ENCODE measurements at places on chromosomes 16 and 17.

- no peak overlapping the region for H3K27ac ChIP-seq
- H3K4me3 ChIP-seq = no peak overlapping the region
- peaks cover 6% of the 10 kb centered on the region for H3K4me1 ChIP-seq
- no peak for DNase-seq
These were observed 16.8 kb upstream of the MT4 start for GRCh38 chr16:56547949-56548567.

- no peak for DNase-seq
- peaks cover 10% of the 10 kb centered on the region for H3K4me1 ChIP-seq
- H3K36me3 ChIP-seq = no peaks in the 10 kb centered on the region
- no peak overlapping the region for H3K27ac ChIP-seq
- H3K4me3 ChIP-seq = no peak overlapping the region
- peaks cover 8% of the 10 kb centered on the region for H3K27me3 ChIP-seq
These were observed 13.8 kb upstream of the SP6 start for GRCh38 chr17:47864791-47865216.

- H3K36me3 ChIP-seq = peaks cover 11% of the 10 kb centered on the region
- H3K4me1 ChIP-seq = no peaks in the 10 kb centered on the region
- H3K27ac ChIP-seq = no peak overlapping the region
- no peak overlapping the region for H3K4me3 ChIP-seq
- H3K27me3 ChIP-seq = no peaks in the 10 kb centered on the region
These were observed 38.2 kb downstream of the CLEC16A start for GRCh38 chr16:10982465-10983150.

GRCh38 chr17:6710317-6710716, 2.9 kb downstream of the SLC13A5 start:
- H3K27ac ChIP-seq = no peak overlapping the region
- no peaks in the 10 kb centered on the region for H3K36me3 ChIP-seq
- no peak for DNase-seq
- H3K4me1 ChIP-seq = peaks cover 15% of the 10 kb centered on the region
- no peak overlapping the region for H3K4me3 ChIP-seq
- no peaks in the 10 kb centered on the region for H3K27me3 ChIP-seq

- no peaks in the 10 kb centered on the region for H3K27me3 ChIP-seq
- no peaks in the 10 kb centered on the region for H3K4me1 ChIP-seq
- H3K27ac ChIP-seq = no peak overlapping the region
- no peak overlapping the region for H3K4me3 ChIP-seq
- no peak for DNase-seq
- no peaks in the 10 kb centered on the region for H3K36me3 ChIP-seq
These were observed 2.3 kb upstream of the RPH3AL start for GRCh38 chr17:354651-355556.

GRCh38 chr17:38731526-38732294, 1.6 kb downstream of the CISD3 start:
- no peak overlapping the region for H3K4me3 ChIP-seq
- no peak for DNase-seq
- H3K27ac ChIP-seq = no peak overlapping the region
- peaks cover 30% of the 10 kb centered on the region for H3K4me1 ChIP-seq
- peaks cover 58% of the 10 kb centered on the region for H3K36me3 ChIP-seq

DNA sequence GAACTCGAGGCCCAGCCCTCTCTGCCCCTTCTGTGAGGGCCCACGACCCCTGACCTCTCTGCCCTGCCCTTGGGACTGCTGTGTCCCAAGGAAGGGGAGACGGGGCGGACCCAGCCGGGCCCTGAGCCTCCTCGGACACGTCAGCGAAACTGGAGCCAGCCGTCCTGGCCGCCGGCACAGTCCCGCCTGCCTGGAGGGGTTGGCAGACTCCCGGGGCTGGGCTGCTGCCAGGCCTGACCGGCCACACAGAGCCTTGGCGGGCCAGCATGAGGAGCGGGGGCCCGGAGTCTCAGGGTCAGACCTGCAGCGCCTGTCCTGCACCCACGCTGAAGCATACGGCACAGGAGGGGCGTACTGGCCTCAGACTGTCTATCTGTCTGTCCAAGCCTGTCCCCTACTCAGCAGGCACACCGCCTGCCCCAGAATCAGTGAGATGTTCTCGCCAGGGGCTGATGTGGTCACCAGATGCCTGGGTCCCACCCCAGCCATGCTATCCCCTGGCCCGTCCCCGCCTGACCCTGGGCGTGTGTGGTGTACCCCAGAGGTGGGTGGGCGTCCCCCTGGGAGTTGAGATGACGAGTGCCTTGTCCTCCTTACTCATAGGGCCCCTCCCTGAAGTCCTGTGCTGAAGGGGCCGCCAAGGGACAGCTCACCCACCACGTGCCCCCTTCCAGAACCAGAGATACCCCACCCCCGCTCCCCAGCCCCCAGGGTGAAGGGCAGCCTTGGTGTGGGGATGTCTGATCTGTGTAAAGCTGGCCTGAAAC, 4.7 kb downstream of the VASN start:
- no peak overlapping the region for H3K4me3 ChIP-seq
- peaks cover 58% of the 10 kb centered on the region for H3K36me3 ChIP-seq
- peaks cover 72% of the 10 kb centered on the region for H3K4me1 ChIP-seq
- H3K27ac ChIP-seq = peak overlapping the region; percentile 80
- peak; percentile 81 for DNase-seq

- no peak overlapping the region for H3K27ac ChIP-seq
- peaks cover 21% of the 10 kb centered on the region for H3K4me1 ChIP-seq
- no peak overlapping the region for H3K4me3 ChIP-seq
- no peaks in the 10 kb centered on the region for H3K27me3 ChIP-seq
These were observed 4.6 kb downstream of the ANKRD13B start for GRCh38 chr17:29597361-29598172.

DNA sequence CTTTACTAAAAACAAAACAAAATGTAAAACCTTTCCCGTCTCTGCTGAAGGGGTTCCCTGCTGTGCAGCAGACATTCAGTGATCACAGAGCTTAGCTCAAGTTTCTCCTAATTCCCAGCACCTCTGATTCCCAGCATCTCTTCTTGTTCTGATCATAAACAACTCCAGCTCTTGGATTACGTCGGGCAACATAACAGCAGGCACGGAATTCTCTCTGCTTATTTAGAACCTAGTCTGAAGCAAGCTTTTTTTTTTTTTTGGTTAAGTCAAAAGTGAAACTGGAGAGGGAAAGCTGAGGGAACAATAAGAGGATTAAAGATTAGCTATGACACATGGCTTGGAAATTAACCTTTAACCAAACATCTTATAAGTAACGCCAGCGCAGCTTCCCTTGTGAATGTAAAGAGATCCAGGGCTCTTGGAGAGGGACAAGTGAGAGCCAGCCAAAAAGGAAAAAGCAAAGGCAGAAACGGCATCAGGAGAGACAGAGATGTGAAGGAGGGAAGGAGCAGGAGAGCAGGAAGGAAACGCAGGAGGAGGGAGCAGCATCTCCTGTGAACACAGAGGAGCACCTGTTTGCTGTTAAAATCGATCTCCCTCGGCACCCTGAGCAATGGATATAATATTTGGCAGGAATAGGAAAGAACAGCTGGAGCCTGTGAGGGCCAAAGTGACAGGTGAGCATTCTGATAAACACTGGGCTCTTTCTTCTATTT, at the start of gene BCO1:
Gene BCO1, plus strand, starts transcription at position 394 of the 716 bp plus-strand sequence. Its CDS starts 220 bp downstream, at position 614.
- H3K27ac ChIP-seq = 0 out of 2 replicates have a peak within 1 kb of the TSS, but pooled peaks have one; percentile 6
- no peaks in the 10 kb centered on the region for H3K27me3 ChIP-seq
- H3K36me3 ChIP-seq = no peaks in the 10 kb centered on the region
- peak within 1 kb of the TSS; percentile 14 for H3K4me3 ChIP-seq
- DNase-seq = peak; percentile 67

DNA sequence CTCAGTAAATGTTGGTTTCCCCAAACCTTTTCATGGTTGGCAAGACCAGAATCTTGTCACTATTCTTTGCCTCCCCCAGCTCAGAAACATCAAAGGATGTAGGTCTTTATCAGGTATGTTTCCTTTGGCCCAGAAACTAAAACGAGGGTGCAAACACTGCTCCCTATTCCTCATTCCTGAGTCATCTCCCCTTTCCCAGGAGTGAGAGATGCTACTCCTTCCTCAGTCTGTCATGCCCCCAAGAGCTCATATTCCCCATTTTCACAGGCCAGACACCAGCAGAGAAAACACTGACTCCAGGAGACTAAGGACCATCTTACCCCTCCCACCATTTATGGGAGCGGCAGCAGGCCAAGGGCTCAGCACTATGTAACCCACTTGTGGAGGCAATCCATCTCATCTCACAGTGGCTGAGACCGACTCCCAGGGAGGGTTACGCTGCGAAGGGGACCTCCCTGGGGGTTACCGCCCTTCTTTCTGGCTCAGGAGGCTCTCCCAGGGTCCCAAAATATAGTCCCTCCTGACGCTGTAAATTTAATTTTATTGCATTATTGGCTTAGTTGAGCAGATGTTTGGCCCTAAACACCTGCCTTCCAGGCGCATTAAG, 1.5 kb downstream of the GEMIN4 start:
- no peak overlapping the region for H3K27ac ChIP-seq
- no peak overlapping the region for H3K4me3 ChIP-seq
- peaks cover 37% of the 10 kb centered on the region for H3K36me3 ChIP-seq
- no peaks in the 10 kb centered on the region for H3K27me3 ChIP-seq
- peaks cover 20% of the 10 kb centered on the region for H3K4me1 ChIP-seq
- no peak for DNase-seq

All from SJSA1 (cell line).